Brain (organoid and tissue), 16 donors: ENCODE measurements at places on chromosomes 7 and 10.

DNA sequence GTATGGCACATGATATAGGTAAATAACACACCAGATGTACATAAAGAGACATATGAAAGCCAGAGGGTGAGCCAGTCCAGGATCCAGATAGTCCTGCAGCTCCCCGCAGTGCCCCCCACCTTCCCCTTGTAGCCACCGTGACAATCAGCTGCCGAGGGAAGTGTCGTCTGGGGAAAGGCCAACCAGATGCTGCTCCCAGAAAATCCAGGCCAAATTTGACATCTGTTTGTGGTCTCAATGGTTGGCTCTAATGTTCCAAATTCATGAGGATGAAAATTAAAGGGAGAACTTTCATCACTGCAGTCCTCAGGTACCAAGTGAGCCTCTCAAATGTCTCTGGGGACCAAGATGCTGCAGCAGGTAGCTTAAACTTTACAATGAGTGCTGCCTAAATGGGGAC is 210.3 kb downstream of the PTEN start:
- no peak for DNase-seq

DNA sequence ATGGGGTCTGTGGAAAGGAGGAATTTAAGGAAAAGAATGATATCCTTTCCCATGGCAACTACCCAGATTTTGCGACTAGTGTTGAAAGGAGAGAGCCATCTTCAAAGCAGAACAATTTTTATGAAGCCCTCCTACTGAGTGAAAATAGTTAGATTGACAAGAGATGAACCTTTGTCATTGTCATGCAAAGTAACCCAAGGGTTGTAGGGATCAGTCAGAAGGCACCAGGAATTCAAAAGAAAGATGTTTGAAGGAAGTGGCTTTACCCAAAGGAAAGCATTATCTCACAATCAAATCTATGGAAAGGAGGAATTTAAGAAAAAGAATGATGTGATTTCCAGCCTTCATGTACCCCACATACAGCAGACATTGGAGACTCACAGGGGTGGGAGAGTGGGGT is 544.4 kb downstream of the IPMK start:
- DNase-seq, result no peak

- no peak for DNase-seq
Measured at GRCh38 chr7:112790586-112791003, 402 bp upstream of the TMEM168 start.

DNA sequence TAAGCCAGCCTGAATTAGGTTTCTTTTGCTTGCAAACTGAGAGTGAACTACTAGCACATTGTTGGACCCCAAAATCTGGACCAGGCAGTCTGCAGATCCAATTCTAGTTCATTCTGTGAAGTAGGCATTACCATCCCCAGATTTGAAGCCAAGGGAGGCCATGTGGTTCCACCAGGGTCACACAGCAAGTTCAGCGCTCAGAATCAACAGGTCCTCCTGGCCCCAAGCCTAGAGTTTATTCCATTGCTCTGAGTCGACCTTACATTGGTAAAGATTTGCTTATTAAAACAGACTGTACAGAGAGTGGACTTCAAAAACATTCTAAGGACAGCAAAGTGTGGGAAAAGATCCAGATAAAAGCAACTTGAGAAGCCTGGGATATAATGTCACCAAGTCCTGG is 50.9 kb downstream of the AFAP1L2 start:
- DNase-seq, result no peak

DNA sequence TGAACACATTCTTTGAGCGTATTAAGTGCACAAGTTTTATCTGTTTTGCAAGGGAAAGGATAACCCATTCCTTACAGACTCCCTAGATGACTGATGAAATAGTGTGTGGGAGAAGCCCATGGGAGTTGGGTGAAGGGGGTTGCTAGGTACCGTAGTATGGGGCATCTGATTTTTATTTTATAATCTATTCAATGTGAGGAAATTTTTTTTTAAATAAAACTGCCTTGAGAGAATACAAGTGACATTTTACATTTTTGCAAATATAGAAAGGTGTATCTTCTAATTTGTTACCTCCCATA is 1.4 kb downstream of the BTAF1 start:
- DNase-seq, result no peak

DNA sequence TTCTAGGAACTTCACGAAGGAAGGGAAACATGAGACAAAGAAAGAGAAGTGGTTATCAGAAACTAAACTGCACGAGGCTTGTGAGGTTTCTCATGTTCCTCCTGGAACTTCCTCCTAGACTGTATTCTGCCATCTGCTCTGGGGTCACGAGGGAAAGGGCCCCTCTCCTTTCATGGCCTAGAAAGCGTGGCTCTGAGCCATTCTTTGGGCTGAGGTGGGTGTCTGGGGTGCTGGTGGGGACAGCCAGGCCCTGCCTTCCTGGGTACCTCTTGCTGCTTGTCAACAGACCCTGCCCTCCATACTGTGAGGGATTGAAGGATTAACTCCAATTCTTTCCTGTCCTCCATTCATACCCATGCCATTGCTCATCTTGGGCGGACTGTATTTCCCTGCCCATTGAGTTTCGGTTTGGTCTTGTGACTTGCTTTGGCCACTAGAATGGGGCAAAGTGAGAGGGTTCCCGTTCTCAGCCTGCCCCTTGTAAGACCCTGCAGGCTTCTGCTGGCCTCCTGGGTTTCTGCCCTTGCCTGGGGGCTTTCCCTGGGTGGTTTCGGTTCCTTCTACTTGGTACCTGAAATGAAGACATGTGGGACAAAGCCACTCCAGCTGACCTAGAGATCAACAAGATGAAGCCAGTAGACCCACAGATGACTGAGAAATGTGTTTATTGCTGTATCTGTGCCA is 14.9 kb upstream of the GIMAP8 start:
- DNase-seq, result no peak

DNA sequence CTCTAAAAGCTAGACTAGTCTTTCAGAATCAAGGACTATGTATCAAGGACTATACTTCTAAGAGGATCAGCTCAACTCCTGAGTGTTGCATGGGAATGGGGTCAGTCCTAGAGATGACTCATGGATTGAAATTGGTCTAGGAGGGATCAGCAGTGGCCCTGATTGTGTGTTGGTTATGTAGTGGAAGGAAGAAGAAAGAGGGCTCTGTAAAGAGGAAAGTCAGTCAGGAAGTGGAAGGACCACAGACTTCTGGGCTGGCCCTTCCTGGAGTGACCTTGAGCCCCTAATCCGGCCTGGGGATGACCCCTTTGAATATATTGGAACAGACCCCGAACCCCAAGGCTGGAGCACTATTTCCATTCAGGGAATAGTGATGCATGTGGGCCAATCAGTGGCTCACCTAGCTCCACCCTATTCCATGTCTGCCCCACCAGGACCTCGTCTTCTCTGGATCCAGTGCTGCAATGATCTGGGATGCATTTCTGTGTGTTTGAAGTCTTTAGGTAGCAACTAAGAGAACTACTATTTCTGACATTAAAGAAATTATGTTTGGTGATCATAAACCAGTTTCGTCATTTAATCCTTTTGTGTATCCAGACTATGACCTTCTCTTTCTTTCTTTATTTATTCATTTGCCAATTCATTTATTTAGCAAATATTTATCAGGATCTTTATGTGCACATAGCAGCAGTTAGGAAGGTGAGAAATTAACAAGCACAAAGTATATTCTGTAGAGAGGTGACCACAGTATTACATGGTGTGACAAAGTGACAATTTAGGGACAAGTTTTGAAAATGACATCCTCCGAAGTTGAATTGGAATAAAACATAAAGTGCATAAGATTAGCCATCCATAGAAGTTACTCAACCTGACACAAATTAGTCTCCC is 48.6 kb upstream of the KIF5B start:
- DNase-seq, result no peak

DNA sequence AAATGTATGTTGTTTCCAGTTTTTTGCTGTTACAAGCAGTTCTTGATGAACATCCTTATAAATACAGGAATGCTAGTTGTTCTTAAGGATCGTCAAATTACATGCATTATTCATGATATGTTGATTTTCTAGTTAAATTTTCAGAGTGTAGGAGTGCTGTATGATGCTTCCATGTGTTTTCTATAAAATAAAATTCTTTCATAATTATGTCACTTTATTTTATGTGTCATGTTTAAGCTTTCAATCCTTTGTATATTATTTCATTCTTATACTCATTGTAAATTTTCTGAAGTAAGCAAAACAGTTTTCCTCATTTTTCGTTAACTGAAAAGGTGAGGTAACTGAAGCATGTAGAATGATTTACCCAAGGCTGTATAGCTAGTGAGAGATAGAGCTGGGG is 16.8 kb upstream of the MYPN start:
- no peak for DNase-seq

GRCh38 chr10:116263870-116264655 is 8.9 kb downstream of the GFRA1 start:
- no peak for DNase-seq

DNA sequence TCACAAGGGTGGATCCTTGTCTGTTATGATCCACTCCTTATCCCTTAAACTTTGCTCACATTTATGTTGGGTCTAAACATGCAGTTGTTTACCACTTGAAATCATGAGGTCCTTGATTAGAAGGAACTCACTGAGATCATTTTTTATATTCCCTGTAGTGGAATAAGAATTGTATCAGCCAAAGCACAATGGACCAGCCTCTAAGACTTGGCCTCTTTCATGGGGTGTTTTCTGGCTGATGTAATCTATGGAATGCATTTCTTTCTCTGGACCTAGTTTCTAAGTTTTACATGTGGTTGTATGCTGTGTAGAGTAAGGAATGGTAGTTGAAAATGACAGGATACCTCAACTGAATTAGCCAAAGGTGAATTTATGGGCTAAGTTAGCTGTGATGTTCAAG is 376.6 kb downstream of the SORCS3 start:
- no peak for DNase-seq

- no peak for DNase-seq
Measured at GRCh38 chr7:55157764-55158105, 138.9 kb downstream of the EGFR start.

- DNase-seq, result no peak
Measured at GRCh38 chr7:86913709-86914108, 145.7 kb downstream of the ELAPOR2 start.

DNA sequence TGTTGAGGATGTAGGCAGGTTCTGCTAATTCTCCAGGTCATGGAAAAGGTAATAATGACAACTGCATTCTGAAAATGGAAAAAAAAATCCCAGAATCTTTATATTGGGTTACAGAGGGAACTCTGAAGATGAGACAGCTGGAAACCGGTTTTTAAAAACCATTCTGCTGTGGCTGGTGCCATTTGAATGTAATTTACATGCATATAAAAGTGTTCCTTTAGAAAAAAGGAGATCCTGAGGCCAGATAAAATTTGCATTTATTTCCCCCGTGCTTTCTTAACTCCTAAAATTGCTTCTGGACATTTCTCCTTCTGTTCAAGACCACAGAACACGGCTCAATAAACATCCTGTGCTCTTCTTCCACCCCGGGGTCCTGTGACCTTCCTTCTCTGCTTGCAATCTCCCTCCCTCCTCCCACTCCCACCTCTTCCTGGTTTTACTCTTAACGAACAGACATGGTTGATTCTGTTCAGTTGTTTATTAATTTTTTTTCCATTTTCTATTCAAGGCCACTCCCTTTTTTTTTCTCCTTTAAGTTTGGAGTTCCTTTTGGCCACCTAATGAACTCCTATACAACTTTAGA is 41.6 kb downstream of the SH2D4B start:
- DNase-seq, result no peak

DNA sequence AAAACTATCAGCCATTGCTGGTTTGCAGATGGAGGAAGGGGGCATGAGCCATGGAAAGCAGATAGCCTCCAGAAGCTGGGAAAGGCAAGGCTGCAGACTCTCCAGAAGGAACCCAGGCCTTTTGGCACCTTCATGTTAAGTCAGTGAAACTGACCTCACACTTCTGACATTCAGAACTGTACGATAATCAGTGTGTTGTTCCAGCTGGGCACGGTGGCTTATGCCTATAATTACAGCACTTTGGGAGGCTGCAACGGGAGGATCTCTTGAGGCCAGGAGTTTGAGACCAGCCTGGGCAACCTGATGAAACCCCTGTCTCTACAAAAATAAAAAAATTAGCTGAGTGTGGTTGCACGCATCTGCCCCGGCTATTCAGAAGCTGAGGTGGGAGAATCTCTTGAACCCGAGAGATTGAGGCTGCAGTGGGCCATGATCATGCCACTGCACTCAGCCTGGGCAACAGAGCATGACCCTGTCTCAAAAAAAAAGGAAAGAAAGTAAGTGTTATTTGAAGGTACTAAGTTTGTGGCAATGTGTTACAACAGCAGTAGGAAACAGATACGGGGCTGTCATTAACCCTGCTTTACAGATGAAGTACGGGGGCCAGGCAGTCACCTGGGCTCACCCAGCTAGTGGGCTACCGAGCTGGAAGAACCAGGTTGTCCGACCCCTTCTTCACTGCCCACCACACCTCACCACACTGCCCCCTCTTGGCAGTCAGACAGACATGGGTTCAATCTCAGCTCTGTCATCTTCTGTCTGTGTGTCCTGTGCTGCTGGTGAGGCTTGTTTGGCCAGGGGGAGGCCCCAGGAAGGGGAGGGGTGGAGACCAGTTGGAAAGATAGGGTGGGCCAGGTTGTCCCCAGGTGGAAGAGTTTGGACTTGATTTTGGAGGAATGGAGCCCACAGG is 18.3 kb downstream of the CHST3 start:
- DNase-seq, result no peak

DNA sequence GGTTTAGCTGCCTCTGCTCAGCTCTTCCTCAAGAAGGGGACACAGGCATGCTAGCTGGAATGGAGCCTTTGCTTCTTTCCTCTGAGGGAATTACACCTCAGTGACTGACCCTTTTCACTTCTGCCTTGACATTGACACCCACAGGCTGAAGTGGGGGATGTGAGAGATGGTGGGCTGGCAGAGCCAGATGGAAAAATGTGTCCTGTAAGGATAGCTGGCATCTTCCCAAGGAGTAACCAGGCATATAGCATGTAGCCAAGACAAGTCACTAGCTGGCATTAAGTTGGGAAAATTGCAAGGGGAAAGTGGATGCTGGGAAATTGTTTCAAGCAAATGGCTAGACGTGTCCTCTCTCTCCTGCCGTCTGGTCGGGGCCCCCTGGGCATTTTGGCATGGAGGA is 19.9 kb downstream of the STMP1 start:
- DNase-seq, result peak; percentile 25

GRCh38 chr7:132125096-132125495 is 451.2 kb downstream of the PLXNA4 start:
- DNase-seq, result no peak

GRCh38 chr10:21002091-21002878 is 105.2 kb upstream of the NEBL start:
- DNase-seq, result no peak
